ENCODE measurements at places on chromosomes 12 and 14. TPM values are rescaled to one million over a fixed set of nuclear protein-coding genes. Genes with fewer than 3 reads are reported as not detected.

- H3K36me3 ChIP-seq, result no peaks in the 10 kb centered on the region
- no peaks in the 10 kb centered on the region for H3K4me1 ChIP-seq
- H3K27ac ChIP-seq, result no peak overlapping the region
- DNase-seq, result no peak
- H3K4me3 ChIP-seq, result no peak overlapping the region
Measured at GRCh38 chr12:117921929-117922777, 46.6 kb downstream of the KSR2 start.

- no peak for DNase-seq
- no peaks in the 10 kb centered on the region for H3K4me1 ChIP-seq
- H3K27me3 ChIP-seq, result no peaks in the 10 kb centered on the region
- no peak overlapping the region for H3K4me3 ChIP-seq
- no peak overlapping the region for H3K27ac ChIP-seq
Measured at GRCh38 chr12:78171061-78171460, 340.4 kb downstream of the NAV3 start.

GRCh38 chr12:122788387-122788786 is 14.0 kb downstream of the CCDC62 start:
- H3K27me3 ChIP-seq, result peaks cover 1% of the 10 kb centered on the region
- no peaks in the 10 kb centered on the region for H3K36me3 ChIP-seq
- no peak overlapping the region for H3K4me3 ChIP-seq
- H3K27ac ChIP-seq, result no peak overlapping the region
- H3K4me1 ChIP-seq, result peaks cover 28% of the 10 kb centered on the region

- H3K4me1 ChIP-seq, result no peaks in the 10 kb centered on the region
- H3K4me3 ChIP-seq, result no peak overlapping the region
Measured at GRCh38 chr14:89290813-89291212, 126.2 kb downstream of the FOXN3 start.

GRCh38 chr12:123055281-123055766 is 74.8 kb downstream of the ARL6IP4 start:
- H3K4me1 ChIP-seq, result peaks cover 21% of the 10 kb centered on the region
- peaks cover 9% of the 10 kb centered on the region for H3K27me3 ChIP-seq
- no peak for DNase-seq
- no peak overlapping the region for H3K4me3 ChIP-seq
- no peak overlapping the region for H3K27ac ChIP-seq

GRCh38 chr14:73344319-73344718 is 107.0 kb downstream of the PAPLN start:
- no peaks in the 10 kb centered on the region for H3K36me3 ChIP-seq
- H3K4me3 ChIP-seq, result no peak overlapping the region
- DNase-seq, result no peak
- H3K27me3 ChIP-seq, result no peaks in the 10 kb centered on the region

Gene IL23A
- not detected for total RNA-seq

Gene FLRT2
- 34.2 TPM for total RNA-seq

Gene KRT74
- total RNA-seq, result not detected

Measured in HFFc6 (cell line).